ENCODE measurements at places on chromosomes 1 and 21. TPM values are rescaled to one million over a fixed set of nuclear protein-coding genes. Genes with fewer than 3 reads are reported as not detected.
A peak's percentile ranks its signal among the peaks of the same experiment; 100 is the strongest.

Gene TMEM82
- not detected for total RNA-seq

Gene FAM72B
- total RNA-seq = 9.6 TPM

Gene AMY2A
- total RNA-seq = not detected

Gene NIBAN1
- 51.8 TPM for total RNA-seq

Gene GIPC2
- total RNA-seq = not detected

Gene LCE3E
- total RNA-seq = not detected

Gene FABP3
- total RNA-seq = not detected

Gene C1QA
- total RNA-seq = not detected

Gene CD5L
- not detected for total RNA-seq

Gene CASZ1
- total RNA-seq = 0.58 TPM

Gene IGSF8
- total RNA-seq = 41.7 TPM

Gene HMGCS2
- total RNA-seq = not detected

Gene TNNI3K
- not detected for total RNA-seq

Gene G0S2
- total RNA-seq = not detected

- DNase-seq = no peak
These were observed 75.6 kb upstream of the CNIH3 start for GRCh38 chr1:224540535-224540934.

DNA sequence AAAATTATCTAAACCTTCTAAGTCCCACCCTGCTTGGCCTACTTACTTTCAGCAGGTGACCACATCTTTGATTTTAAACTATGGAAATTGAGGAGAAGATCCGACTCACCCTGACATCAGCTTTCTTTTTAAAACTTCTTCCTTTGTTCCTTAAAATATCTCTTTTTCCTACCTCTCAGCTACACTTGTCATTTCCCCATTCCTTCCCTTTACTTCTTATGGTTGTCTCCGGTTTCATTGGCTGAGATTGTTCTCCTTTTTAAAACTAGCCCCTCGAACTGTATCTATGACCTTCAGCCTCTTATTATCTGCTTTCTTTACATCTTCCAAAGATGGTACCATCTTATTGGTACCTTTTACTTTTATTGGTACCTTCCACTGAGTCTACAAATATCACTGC is 87.8 kb upstream of the NRIP1 start:
- no peak for DNase-seq

GRCh38 chr21:43362321-43362791 is 64.6 kb downstream of the SIK1 start:
- DNase-seq = no peak

DNA sequence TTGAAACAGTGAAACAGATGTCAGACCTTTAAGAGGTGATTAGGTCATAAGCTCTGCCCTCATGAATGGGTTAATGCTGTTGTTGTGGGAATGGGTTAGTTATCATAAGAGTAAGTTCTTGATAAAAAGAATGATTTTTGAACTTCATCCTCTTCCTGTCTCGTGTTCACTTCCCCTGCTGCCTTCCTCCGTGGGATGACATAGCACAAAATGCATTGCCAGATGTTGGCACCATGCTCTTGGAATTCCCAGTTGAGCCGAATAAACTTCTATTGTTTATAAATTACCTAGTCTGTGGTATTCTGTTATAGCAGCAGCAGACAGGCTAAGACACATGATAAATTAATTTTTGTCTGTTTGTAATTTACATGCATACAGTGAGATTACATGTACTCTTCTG is 112.0 kb upstream of the LRRC7 start:
- DNase-seq = no peak

DNA sequence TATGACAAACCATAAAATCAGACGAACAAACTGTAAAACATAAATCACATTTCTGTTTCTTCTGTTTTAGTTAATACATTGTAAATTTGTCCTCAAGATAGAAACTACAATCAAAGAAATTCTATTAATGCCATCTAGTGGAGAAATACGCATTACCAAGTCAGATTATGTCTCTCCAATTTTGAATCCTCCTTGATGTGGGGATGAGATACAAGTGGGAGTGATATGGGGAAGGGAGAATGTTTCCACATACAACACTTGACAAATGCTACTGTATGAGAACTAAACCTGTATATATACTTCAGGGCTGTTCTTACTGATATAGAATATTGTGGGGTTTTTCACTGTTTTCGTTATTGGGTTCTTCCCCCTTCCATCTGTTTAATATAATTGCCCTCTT is 2.6 kb downstream of the HFM1 start:
- DNase-seq = no peak

DNA sequence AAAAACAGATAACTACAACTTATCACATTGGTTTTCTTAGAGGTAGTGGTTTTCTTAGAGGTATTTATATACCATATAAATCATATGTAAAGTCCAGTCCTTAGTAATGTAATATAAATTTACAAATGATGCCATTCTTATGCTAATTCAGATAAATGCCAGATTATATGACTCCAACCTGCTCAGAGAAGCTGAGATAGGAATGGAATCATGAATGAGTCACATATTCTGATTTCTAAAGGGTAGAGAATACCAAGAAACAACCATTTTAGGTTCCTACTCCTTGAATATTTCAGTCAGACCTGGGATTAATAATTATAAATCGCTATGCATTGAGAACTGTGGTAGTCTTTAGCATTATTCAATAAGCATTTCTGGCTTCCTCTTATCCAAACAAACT is 760.1 kb upstream of the NEGR1 start:
- no peak for DNase-seq

DNA sequence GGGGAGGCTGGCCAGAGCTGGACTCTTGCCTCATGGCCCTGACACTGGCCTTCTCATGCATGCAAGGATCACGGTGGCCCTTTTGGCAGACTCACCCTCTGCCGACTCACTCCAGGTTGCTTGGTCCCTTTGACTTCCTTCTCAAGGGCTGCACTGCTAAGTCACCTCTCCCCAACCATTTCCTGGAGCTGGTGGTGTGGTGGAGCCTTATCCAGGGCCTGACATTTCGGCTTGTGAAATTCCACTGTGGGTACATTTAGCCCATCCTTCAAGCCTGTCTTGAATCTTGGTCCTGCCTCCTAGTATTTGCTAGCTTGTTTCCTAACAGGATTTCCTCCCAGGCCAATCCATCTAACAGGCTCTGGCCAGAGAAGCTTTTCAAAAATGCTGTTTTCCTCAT is 52.6 kb upstream of the JUN start:
- no peak for DNase-seq

DNA sequence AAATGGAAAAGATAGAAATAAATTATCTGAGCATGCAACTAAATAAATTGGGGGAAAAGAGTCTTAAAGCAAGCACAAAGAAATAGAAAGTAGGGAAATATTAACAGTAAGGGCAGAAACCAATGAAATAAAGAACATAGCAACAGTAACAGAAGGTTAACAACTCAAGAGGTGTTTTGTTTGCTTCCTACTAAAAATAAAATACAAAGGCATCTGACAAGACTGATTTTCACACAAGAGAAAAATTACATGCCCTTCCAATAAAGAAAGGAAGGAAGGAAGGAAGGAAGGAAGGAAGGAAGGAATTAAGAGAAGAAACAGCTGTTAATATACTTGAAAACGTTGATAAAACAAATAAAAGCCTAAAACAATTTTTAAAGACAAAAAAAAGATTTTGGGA is 240.2 kb downstream of the SEC16B start:
- no peak for DNase-seq

DNA sequence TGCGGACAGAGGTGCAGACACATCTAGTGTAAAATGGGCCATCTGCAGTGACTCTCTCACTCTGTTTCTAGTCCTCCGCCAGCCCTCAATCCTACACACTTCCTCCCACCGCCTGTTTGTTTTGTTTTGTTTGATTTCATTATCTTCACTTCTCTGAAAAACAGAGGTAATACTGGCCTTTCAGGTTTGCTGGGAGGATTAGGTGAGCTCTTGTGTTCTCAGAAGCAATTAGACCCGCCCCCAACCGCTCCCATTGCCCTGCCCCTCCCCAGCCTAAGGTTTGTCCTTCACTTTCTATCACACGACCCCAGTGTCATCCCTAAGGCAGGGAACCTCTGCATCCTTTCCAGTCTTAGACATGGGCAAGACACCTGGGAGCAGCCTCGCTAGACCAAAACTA is 43.2 kb upstream of the TACSTD2 start:
- DNase-seq = no peak

DNA sequence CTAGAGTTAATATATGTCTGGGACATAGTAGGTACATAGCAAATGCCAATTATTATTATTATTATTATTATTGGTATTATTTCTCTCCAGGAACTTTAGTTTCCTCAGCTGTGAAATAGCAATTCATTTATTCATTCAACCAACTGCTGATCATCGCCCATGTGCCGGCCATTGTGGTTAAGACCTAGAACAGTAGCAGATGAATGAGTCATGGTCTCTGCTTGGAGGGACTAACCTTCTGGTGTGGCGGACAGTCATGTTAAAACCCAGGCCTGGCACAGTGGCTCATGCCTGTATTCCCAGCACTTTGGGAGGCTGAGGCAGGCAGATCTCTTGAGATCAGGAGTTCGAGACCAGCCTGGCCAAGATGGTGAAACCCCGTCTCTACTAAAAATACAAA is 23.8 kb upstream of the LDLRAP1 start:
- DNase-seq = no peak

- no peak for DNase-seq
These were observed 290.4 kb downstream of the GRIK1 start for GRCh38 chr21:29649406-29649814.

GRCh38 chr1:55234016-55234415 is 18.9 kb upstream of the USP24 start:
- no peak for DNase-seq

DNA sequence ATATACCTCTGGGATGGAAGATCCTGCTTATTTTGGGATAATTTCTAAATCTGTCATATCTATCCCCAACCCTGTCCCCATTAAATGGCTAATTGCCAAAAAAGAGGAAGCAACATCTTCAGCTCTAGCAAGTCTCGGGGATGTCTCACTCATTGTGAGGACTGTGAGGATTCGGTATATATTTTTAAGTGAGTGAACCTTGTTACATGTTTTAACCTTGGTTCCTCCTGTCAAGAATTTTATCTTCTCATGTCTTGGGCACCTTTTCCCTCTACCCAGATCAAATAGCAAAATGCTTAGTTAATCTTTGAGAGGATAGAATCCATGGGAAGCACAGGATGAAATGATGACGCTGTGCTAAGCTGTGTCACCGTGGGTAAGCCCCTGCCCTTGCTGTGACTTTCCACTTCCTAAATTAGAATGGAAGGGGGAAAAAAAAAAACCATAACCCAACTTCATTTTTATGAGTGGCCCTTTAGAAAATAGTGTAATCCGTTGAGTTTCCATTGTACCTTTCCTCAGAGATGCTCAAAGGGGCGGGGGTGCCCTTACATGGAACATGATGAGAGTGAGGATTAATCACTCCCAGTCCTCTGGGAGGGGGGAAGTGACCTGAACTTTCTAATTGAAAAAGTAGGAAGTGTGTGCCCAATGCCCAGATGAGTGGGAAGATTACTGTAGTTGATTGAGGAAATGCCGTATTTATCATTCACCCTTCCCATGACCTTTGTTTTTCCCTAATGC is 7.6 kb downstream of the ATP1A1 start:
- DNase-seq = no peak

GRCh38 chr1:201653233-201653632 is 114.3 kb downstream of the NAV1 start:
- no peak for DNase-seq

GRCh38 chr1:31266547-31266946 is 26.9 kb upstream of the NKAIN1 start:
- DNase-seq = no peak

DNA sequence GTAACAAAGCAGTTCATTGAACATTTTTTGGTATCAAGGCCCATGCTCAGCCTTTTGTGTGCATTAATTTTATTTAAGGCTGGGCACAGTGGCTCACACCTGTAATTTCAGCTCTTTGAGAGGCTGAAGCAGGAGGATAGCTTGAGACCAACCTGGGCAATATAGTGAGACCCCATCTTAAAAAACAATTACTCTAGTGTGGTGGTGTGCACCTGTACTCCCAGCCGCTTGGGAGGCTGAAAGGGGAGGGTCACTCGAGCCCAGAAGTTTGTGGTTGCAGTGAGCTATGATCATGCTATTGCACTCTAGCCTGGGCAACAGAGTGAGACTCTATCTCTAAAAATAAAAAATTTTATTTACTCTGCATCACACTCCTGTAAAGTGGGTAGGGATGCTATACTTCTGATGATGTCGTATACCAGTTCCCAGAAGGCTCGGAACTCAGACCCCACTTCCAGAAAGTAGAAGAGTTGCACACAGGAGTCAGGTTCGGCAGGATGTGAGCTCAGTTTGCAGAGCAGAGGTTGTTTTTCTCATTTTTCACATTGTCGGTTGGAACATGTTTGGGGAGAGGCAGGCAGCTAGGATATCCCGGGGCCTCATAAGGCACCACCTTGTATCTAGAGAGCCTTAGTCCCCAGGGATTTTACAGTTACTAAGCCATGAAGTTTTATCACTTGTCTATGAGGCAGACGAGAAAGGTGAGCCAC is 144.6 kb downstream of the GALNT2 start:
- peak; percentile 10 for DNase-seq

DNA sequence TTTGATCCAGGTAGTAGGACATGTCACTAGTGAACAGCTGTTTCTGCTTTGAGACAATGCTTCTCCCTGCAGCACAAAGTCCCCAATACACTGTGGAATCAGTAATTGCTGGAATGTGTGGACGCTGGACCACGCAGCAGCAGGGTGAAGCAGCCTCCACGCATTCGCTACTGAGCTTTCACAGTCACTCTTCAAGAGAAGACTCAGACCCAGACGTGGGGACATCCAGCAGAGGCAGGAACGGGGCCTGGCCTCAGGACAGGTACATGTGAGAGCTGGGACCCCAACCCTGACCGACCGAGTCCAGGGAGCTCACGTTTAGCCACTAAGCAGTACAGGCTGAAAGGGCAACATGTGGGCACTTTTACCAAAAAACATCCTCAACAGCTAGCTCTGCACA is 34.1 kb upstream of the PRDM15 start:
- DNase-seq = no peak

GRCh38 chr1:184832517-184832916 is 77.9 kb upstream of the EDEM3 start:
- no peak for DNase-seq

GRCh38 chr21:42836767-42837301 is 42.5 kb downstream of the WDR4 start:
- no peak for DNase-seq

GRCh38 chr1:17012775-17013490 is 1.2 kb upstream of the ATP13A2 start:
- DNase-seq = no peak

DNA sequence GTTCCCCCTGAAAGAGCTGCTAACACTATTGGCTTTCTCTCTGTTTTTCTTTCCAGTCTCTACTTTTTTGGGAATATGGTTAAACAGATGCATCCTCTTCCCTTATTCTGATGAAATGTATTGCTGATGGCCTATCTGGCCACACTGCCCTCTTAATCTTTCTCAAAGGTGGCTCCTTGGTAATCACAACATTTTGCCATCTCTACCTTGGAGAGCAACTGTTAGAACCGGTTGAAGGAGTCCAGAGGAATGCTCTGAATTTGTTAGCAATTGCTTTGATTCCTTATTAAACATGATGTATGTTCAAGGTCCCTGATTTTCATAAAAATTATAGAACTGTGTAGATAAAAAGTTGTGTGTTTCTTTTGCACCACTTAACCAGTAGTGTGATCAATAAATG is 50.1 kb upstream of the ARID1A start:
- no peak for DNase-seq

- no peak for DNase-seq
These were observed 8.9 kb downstream of the ZBTB7B start for GRCh38 chr1:155011437-155012025.

All from SJSA1 (cell line).